Right lung (tissue), 10 donors: ENCODE measurements at places on chromosomes 3 and 15. TPM values are rescaled to one million over a fixed set of nuclear protein-coding genes. Genes with fewer than 3 reads are reported as not detected.

GRCh38 chr15:83065431-83065830 lies 1.6 kb downstream of the BTBD1 start:
- no peak for DNase-seq

DNA sequence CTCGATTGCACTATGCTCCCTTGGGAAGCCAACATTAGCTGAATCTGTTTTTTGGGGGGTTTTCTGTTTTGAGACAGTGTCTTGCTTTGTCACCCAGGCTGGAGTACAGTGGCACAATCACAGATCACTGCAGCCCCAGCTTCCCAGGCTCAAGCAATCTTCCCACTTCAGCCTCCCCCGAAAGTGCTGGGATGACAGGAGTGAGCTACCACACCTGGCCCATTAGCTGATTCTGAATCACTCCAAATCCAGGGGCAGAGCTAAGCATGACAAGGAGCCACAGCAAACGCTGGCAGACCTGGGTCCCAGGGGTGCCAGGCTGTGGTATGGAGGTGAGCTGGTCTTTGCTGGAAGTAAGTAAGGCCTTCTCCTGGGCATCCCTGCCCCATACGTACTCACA lies 18.9 kb downstream of the POC1A start:
- no peak for DNase-seq

DNA sequence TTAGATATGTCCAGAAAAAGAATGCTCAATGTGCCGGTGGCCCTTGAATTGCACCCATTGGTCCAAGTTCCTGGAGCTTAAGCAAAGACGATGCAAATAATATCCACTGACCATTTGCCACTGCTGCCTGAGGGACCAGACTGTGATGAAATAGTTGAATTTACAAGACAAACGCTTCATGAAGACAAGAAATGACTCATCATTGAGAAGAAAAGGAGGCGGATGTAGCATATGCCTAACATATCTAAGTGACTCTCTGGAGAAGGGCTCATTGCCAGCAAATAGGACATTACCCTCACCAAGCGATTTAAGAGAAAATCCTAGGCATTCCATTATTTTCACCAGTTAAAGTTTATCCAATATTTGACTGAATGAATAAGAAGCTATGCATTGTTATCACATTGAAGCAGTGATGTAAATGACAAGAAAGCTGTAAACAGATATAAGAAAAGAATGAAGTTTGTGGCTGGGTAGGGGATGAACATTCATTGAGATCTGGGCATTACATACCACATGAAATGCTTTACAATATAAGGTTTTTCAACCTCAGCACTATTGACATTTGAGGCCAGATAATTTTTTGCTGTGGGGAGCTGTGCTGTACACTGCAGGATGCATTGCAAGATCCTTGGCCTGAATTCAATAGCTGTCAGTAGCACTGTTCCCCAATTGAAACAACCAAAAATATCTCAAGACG lies 48.9 kb upstream of the CPNE4 start:
- no peak for DNase-seq

DNA sequence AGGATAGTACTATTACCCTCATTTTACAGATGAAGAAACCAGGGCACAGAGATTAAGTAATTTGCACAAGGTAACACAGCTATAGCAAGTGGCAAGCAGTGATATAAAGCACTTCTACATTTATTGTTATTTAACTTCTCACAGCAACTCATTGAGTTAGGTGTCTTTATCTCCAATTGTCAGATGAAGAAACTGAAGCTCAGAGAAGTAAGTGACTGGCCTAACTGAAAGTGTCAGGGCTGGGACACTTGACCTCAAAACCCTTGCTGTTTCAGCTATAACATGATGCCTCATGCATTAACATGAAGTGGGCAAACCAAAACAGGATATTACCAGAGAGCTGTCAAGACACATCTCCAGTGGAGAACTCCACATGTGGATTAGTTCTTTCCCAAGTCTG lies 65.8 kb upstream of the LEKR1 start:
- DNase-seq = no peak

DNA sequence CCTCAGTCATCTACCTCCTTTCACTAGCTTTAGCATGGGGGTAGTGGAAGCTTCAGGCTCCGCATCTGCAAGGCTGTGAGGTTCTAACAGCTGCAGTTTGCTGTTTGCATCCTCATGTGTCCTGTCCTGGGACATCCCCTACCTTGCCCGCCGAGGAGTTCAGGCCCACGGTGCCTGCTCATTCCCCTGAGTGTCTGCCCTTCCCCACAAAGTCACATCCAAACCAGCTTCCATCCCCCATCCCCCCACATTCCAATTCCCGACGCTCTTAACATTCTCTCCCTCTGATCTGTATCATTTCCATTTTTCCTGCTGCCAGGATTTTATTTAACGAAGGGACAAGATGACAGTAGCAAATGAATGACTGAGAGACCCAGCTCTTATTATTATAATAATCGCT lies 43.8 kb downstream of the HRH1 start:
- no peak for DNase-seq

Gene TUSC7
- not detected for polyA plus RNA-seq

GRCh38 chr3:100164743-100165142 lies 50.4 kb upstream of the FILIP1L start:
- DNase-seq = no peak

Gene VIPR1
- polyA plus RNA-seq = 9.2 TPM

Gene ACKR2
- 1.5 TPM for polyA plus RNA-seq

- no peak for DNase-seq
Observed at GRCh38 chr3:185056908-185057307, 96.0 kb downstream of the C3orf70 start.

GRCh38 chr3:45549961-45550360 lies 44.6 kb upstream of the LIMD1 start:
- no peak for DNase-seq
